Upper lobe of left lung (tissue), 6 donors: ENCODE measurements at places on chromosomes 12 and 14.

- no peaks in the 10 kb centered on the region for H3K27me3 ChIP-seq
- H3K4me1 ChIP-seq, result peaks cover 31% of the 10 kb centered on the region
- DNase-seq, result no peak
- no peak overlapping the region for H3K4me3 ChIP-seq
- H3K27ac ChIP-seq, result no peak overlapping the region
Measured at GRCh38 chr12:12011880-12012260, 58.9 kb upstream of the BCL2L14 start.

DNA sequence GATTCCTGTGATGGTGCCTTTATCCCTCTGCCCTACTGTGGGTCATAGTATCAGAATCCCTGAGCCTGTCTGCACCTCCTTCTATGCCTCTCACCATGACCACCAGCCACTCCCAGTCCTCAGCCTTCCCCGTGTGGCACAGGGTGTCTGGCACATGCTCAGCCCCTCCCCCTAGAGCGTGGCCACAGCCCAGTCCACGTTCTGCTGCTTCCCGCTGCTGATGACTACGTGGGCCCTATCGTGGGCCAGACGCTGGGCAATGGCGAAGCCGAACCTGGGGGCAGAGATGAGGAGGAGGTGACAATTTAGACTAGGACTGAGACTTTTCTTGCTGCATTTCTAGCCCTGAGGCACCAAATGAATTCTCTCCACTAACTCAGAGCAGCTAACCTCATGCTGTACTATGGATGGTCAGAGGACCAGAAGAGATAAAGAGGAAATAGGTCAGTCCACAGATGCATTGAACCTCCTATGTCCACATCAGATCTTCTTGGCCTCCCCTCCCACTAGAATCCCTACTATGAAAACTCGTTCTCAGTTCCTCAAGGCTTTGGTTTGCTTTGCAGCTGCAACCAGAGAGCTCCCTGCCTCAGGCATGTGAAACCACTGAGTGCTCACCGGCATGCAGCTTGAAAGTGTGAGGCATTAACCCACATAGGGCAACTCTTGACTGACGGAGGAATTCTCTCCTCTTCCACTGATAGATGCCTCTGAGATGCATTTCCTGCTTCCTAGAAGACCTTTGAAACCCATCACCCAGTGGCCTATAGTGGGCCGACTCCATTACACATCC is 126.3 kb upstream of the DHRS4 start:
- peak; percentile 28 for DNase-seq
- H3K36me3 ChIP-seq, result no peaks in the 10 kb centered on the region
- H3K4me1 ChIP-seq, result no peaks in the 10 kb centered on the region
- H3K4me3 ChIP-seq, result no peak overlapping the region

DNA sequence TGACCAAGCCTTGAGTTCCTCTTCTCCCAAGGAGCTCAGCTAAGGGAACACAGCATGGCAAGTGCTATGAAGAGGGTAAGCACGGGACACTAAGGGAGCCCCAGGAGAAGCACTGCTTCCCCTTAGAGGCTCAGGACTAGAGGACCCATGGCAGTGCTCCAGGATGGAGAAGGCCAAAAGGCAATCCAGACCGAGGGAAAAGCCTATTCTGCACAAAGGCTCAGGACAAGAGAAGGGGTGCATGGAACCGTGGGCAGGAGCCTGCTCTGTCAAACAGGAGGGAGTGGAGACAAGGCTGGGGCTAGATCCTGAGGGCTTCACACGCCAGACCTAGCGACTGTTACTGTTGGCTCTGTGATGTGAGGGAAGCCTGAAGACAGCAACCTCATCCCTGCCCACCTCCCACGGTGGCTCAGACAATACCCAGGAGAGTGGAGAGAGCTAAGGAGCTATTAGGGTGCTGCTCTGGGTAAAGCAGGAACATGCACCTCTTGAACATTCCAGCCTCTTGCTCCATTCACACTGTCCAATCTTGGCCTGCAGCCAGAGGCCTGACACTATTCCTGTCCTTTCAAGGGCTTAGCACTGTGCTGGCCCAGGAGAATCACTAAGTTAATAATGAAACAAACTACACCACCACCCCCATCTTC is 24.2 kb downstream of the OTUB2 start:
- H3K36me3 ChIP-seq, result peaks cover 98% of the 10 kb centered on the region
- H3K4me3 ChIP-seq, result no peak overlapping the region
- H3K27me3 ChIP-seq, result no peaks in the 10 kb centered on the region
- H3K4me1 ChIP-seq, result peaks cover 3% of the 10 kb centered on the region
- H3K27ac ChIP-seq, result no peak overlapping the region

GRCh38 chr12:96698965-96699364 is 208.1 kb upstream of the NEDD1 start:
- no peaks in the 10 kb centered on the region for H3K27me3 ChIP-seq
- H3K4me3 ChIP-seq, result no peak overlapping the region
- no peak for DNase-seq
- H3K36me3 ChIP-seq, result no peaks in the 10 kb centered on the region
- no peak overlapping the region for H3K27ac ChIP-seq

GRCh38 chr12:8038659-8039114 is 6.2 kb downstream of the FOXJ2 start:
- peaks cover 56% of the 10 kb centered on the region for H3K4me1 ChIP-seq
- H3K27me3 ChIP-seq, result no peaks in the 10 kb centered on the region

DNA sequence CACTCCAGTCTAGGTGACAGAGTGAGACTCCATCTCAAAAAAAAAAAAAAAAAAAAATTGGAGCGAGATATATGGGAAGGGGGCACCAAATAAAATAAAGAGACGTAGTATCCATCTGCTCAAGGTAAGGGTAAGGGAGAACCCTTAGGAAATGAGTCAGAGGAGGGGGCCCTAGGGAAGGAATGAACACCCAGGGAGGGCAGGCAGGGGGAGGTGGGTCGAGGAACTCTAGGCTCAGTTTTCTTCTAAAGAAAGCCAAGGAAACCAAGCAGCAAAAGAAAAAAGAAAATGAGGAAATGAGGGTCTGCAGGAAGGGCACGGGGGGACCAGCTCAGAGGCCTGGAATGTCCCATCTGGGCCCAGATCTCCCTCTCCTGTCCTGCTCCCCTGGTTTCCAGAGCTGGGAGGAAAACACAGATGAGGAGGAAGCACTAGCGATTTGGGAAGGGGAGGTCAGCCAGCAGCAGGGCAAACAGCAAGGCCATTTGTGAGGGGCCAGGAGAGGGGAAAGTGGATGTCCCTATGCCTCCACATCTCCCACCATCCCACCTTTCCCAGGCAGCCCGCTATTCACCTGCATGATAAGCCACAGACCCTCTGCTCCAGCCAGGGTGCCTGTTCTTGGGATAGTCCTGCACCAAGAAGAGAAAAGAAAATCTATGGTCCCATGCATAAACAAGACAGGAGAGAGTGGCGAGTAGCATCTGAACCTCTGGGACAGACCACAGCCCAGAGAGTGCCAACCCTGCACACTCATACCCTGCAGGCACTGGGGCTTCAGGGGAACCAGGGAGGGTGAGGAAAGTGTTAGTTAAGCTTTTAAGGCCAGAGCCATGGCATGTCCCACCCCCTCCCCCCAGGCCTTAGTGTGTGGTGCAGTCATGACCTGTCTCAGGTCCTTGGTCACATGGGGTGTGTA is 11.9 kb downstream of the SPRYD3 start:
- H3K4me1 ChIP-seq, result peaks cover 39% of the 10 kb centered on the region
- H3K36me3 ChIP-seq, result peaks cover 37% of the 10 kb centered on the region
- peak overlapping the region; percentile 70 for H3K27ac ChIP-seq

- DNase-seq, result no peak
- no peaks in the 10 kb centered on the region for H3K27me3 ChIP-seq
- no peaks in the 10 kb centered on the region for H3K36me3 ChIP-seq
- no peak overlapping the region for H3K27ac ChIP-seq
Measured at GRCh38 chr12:62879691-62880090, 55.3 kb downstream of the PPM1H start.

- peak overlapping the region; percentile 81 for H3K27ac ChIP-seq
- no peak for DNase-seq
- peaks cover 7% of the 10 kb centered on the region for H3K36me3 ChIP-seq
- peaks cover 18% of the 10 kb centered on the region for H3K4me1 ChIP-seq
- H3K27me3 ChIP-seq, result no peaks in the 10 kb centered on the region
- H3K4me3 ChIP-seq, result no peak overlapping the region
Measured at GRCh38 chr12:52244615-52244994, 11.6 kb downstream of the KRT7 start.

- H3K27ac ChIP-seq, result no peak overlapping the region
- no peak for DNase-seq
- no peaks in the 10 kb centered on the region for H3K27me3 ChIP-seq
- H3K36me3 ChIP-seq, result no peaks in the 10 kb centered on the region
Measured at GRCh38 chr12:82708061-82708879, 21.6 kb downstream of the TMTC2 start.

DNA sequence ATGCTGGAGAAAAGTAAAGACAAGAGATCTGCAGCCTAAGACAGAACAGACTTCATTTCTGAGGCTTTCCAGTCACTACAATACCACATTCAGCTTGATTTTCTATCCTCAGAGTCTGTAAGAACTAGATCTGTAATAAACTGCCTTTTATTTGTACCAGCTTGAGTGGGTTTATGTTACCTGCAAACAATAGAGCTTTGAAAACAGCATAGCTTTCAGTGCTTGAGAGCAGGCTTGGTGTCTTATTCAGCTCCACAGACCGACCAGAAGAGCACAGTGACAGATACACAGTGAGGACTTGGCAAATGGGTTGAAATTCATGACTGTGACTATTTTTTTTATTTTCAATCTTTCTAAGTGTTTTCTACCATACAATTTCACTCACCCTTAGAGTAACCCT is 207.8 kb upstream of the OTX2 start:
- H3K4me1 ChIP-seq, result no peaks in the 10 kb centered on the region
- H3K36me3 ChIP-seq, result no peaks in the 10 kb centered on the region
- no peak overlapping the region for H3K4me3 ChIP-seq

DNA sequence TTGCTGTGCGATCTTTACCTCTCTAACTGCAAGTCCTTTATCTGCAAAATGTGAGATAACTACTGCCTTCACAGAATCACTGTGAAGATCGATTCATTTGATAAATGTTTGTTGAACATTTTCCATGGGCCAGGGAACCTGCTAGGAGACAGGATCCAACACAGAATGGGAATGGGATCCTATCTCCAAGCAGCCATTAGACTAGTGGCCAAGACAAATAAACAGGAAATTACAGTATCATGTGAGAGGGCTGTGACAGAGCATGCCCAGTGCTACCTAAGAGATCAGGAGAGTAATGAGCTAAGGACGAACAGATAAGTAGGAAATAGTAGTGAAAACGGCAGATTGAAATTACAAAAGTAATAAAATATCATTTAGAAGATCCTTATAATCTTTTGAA is 105.7 kb downstream of the GRIN2B start:
- DNase-seq, result no peak
- H3K4me3 ChIP-seq, result no peak overlapping the region
- no peaks in the 10 kb centered on the region for H3K4me1 ChIP-seq
- no peaks in the 10 kb centered on the region for H3K36me3 ChIP-seq

DNA sequence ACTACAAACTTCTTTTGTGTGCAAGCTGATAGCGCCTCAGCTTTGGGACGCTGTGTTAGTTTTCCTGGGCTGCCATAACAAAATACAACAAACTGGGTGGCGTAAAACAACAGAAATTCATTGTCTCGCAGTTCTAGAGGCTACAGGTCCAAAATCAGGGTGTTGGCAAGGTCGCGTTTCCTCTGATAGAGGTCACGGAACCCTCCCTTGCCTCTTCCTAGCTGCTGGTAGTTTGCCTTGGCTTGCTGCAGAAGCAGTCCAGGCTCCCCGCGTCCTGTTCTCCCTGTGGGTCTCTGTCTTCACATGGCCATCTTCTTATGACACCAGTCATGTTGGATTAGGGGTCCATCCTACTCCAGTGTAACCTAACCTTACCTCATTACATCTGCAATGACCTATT is 32.8 kb upstream of the PTGR2 start:
- no peaks in the 10 kb centered on the region for H3K4me1 ChIP-seq
- DNase-seq, result no peak
- no peaks in the 10 kb centered on the region for H3K27me3 ChIP-seq
- no peak overlapping the region for H3K27ac ChIP-seq

DNA sequence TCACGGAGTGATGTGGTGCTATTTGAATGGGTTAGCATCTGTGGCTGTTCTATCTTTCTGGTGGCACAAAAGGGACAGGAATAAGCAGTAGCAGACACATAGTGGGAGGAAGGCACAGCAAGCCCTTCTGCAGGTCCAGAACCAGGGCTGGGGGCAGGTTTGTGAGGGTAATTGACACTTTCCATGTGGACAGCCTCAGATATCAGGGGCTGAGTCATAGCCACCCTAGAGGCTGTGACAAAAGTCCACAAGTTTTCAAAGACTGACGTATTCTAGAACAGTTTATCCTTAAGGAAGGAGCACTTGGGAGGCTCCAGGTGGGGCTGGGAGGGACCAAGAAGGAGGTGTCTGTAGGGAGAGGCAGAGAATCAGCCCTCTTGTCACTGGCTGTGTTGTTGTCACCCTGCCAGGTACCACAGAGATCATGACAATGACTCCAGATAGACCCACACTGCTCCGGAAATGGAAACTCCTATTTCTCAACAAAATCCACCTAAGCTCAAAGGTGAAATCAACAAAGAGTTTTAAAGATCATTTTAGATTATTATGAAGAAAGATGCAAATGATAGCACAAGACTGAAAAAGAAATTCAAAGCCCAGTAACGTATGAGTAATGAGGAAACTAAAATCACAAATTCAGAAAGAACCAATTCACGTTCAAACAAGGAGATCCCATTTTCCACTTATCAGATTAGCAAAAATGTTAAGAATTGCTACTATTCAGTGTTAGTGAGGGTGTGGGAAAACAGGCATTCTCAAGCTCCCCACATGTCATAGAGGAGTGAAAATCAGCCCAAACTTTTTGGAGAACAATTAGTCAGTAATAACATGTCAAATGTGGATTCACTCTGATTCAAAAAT is 48.3 kb downstream of the NFKBIA start:
- H3K4me3 ChIP-seq, result no peak overlapping the region
- no peaks in the 10 kb centered on the region for H3K36me3 ChIP-seq
- no peaks in the 10 kb centered on the region for H3K27me3 ChIP-seq
- DNase-seq, result no peak
- H3K4me1 ChIP-seq, result peaks cover 22% of the 10 kb centered on the region

DNA sequence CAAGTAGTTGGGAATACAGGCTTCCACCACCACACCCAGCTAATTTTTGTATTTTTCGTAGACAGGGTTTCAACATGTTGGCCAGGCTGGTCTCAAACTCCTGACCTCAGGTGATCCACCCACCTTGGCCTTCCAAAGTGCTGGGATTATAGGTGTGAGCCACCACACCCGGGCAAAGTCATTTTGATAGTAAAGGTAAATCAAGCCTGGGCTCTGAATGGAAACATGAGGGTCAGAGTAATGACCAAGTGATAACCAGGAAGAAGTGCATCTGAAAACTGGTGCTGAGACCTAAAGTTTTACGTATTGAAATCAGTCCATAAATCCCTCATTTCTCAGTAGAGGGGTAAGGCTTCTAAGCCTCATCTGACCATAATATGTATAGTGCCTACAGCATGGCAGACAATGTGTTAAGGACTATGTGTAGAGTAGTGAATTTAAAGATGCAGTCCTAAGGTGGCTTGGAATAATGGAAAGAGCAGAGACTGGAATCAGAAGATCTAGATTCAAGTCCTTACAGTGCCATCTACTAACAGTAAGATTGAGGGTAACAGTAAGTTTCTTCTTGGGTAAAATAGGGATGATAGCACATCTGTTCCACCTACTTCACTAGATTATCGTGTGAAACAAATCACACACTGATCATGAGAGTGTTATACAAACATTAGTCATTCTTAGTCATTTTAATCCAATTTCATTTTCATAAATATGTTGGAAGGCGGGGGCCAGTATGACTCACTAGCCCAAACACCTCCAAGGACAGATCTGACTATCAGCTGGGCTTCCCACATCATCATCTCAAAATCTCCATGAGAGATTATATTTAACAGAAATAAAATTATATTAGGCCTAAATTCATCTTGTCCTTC is 11.2 kb downstream of the MAP4K5 start:
- H3K27me3 ChIP-seq, result no peaks in the 10 kb centered on the region
- no peak overlapping the region for H3K27ac ChIP-seq
- DNase-seq, result no peak
- peaks cover 20% of the 10 kb centered on the region for H3K4me1 ChIP-seq
- H3K36me3 ChIP-seq, result no peaks in the 10 kb centered on the region
- H3K4me3 ChIP-seq, result no peak overlapping the region
